Cortex of kidney (tissue), 1 donor: ENCODE measurements at places on chromosomes 4 and X.

GRCh38 chr4:17578482-17578891 lies 1.5 kb downstream of the LAP3 start:
- DNase-seq: no peak

DNA sequence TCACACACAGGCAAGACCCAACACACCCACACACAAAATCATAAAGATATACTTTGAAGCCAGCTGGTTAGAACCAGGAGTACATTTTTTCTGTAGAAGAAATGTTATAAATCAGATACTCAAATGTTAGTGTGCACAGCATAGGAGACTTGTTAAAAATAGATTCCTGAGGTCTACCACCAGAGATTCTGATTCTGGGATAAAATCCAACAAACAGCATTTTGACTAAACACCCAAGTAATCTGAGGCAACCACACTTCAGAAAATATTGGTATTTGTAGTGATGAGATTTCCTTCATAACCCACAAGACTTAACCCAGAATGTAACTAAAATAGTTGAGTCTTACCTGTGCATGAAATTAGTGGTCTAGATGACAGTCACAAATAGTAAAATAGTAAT lies 301.8 kb downstream of the HNRNPD start:
- no peak for DNase-seq

- no peak for DNase-seq
These were observed 284.3 kb upstream of the RASGEF1B start for GRCh38 chr4:81756042-81756441.

DNA sequence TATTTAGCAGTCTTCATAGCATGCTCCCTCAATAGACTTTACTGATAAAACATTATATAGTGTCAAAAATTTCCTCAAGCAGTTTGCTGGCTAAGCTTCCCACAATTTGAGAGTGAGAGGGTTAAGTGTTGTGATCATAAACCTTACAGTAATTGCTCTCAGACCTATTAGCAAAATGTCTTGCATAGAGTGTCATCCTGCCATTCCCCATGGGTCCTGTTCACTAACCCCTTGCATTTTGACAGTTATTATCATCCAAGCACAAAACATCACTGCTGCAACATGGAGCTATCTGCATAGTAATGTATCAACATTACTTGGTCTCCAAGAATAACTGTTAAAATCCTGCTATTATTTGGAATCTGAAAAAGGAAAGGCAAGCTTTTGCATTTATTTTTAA lies 196.1 kb upstream of the GK2 start:
- no peak for DNase-seq

- DNase-seq: no peak
These were observed 89.2 kb upstream of the PRDX4 start for GRCh38 chrX:23578079-23578478.

- peak; percentile 2 for DNase-seq
These were observed 566 bp downstream of the ATP11C start for GRCh38 chrX:139932073-139932900.

DNA sequence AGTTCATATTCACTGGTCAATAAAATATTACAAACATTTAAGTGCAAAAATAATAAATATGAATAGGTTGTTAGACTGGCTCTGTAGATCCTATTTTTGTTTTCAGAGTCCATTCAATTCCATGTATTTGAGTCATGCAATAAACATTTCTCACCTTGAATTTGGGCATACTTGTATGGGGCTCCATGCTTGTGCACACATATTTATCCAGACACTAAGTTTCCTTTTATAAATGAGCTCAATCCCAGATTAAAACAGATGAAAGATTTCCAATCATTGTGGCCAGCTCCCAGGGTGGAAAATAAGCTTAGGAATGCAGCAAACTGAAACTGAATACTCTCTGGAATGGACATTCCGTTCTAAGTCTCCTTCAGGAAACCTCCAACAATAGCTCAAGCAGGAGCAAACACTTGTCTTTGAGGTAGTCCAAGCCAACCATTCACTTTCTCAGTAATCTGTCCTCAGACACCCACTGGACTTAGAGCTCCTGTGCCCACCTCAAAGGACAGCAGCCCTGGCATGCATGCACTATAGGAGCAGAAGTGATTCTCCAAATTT lies 16.4 kb downstream of the DMD start:
- DNase-seq: no peak

DNA sequence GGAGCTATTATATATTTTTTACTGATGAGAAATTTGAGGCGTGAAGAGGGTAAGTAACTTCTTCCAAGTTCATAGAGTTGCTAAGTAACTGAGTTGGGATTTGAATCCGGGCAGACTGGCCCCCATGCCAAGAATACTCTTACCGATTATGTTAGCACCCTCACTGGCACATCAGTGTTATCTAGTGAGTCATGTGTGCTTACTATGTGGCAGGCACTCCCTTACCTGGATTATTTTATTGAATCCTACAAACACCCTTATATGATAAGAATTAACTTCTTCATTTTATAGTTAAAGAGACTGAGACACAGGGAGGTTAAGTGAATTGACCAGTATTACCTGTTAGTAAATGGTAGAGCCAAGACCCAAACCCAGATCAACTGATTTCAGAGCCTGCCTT lies 20.9 kb downstream of the MTHFD2L start:
- DNase-seq: no peak

DNA sequence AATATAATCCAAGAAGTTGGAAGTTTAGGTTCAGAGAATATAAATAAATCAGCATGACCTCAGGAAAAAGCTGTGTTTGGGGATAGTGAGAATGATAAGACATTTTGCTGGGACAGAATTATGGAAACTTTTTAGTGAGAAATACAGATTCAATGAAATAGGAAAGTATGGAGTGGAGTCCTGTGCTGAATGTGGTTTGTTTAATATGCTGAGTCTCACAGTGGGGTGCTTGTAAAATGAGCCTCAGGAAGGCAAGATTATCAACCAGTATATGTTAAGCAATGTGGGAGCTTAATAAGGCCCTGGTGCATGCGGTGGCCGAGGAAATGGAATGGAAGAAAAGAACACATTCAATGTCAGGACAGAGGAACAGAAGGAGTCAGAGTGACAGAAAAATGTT lies 1554.7 kb upstream of the TENM3 start:
- no peak for DNase-seq

DNA sequence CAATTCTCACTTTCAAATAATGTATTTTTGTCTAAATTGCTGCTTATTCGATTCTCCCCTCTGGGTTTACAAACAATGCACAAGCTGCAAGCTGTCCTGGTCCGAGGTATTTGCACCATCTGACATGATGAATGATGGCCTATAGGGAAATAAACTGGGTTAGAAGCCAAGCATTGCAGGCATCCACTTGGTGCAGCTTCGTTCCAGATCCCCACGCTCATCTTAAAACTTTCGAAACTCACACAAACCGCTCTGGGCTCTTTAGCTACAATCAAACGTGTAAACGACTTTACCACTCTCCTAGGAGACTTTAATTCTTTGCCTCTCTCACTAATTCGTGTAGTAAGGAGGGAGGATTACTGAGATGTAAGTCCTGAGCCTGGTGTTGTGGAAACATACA lies 19.0 kb downstream of the PHKA2 start:
- no peak for DNase-seq

DNA sequence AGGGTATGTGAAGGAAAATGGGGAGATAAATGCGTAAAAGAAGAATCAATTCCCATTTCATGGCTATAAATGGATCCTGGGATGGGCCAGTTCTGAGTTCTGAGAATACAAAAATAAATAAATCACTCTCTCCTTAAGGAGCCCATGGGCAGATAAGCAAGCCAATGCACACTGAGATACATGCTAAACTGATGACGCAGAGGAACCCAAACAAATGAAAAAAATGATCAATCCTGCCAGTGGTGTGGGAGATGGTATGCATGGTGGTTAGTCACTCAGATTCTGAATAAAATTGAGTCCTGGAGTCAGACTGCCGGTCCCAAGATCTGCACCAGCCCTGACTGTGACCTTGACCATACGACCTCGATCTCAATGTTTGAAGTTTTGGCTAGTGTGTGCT lies 59.7 kb downstream of the NEIL3 start:
- no peak for DNase-seq

DNA sequence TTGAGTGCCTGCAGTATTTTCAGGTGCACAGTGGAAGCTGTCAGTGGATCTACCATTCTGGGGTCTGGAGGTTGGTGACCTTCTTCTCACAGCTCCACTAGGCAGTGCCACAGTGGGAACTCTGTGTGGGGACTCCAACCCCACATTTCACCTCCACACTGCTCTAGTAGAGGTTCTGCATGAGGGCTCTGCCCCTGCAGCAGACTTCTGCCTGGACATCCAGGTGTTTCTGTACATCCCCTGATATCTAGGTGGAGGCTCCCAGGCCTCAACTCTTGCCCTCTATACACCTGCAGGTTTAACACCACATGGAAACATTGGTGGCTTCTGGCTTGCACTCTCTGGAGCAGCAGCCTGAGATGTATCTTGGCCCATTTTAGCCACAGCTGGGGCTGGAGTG lies 17.0 kb upstream of the NELFA start:
- DNase-seq: no peak

DNA sequence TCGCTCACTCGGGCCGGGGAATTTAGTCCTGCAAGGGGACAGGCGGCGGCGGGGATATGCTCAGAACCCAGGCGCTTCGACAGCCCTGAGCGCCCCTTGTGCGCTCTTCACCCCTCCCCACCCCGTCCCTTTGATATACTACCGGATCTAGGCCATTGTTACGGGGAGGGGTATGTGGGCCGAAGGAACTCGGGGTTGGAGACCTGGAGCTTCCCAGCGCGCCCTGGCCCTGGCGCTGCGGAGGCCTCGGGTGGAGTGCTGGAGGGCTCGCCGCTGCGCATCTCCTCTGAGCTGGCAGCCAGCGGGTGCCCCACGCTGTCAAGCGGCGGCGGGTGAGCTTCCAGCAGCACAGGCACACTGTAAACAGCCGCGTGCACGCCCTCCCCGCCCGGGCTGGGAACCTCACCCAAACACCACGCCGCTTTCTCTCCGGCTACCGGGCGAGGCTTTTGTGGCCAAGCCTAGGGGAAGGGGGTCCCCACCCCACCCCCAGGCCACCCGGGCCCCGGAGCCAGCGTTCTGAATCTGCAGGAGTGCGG lies 54.5 kb upstream of the BCOR start:
- no peak for DNase-seq

DNA sequence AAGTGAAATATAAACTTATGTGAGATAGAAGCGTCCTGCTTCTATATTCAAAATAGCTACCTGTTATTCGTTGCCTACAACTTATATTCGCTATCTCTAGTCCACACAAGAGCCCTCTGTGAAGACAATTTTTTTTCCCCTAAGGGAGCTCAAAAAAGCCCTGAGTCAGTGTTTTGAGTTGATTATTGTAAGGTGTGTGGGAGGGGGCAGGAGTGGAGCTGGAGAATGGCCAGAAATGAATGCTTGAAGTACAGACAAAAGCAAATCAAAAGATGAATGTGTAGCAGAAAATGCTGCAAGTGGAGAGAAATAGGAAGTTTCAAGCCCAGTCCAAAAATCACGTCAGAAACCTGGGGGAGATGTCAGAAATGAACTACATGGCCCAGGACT lies 655.0 kb upstream of the LCORL start:
- no peak for DNase-seq

DNA sequence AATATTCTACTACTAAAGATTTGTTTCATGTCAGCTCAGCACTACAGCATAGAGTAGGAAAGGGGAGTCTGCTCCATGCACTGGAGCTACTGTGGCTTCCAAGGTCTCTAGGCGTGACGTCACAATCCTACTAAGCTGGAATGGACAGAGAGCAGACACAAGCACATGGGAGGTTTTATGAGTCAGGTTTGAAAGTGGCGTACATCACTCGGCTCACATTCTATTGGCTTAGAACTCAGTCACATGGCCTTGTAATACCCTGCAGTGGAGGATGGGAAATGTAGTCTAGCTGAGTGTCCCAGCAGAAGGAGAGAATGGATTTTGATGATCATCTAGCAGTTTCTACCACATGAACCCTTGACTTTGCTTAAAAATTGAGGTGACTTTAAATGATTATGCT lies 624.8 kb upstream of the ATOH1 start:
- DNase-seq: no peak

DNA sequence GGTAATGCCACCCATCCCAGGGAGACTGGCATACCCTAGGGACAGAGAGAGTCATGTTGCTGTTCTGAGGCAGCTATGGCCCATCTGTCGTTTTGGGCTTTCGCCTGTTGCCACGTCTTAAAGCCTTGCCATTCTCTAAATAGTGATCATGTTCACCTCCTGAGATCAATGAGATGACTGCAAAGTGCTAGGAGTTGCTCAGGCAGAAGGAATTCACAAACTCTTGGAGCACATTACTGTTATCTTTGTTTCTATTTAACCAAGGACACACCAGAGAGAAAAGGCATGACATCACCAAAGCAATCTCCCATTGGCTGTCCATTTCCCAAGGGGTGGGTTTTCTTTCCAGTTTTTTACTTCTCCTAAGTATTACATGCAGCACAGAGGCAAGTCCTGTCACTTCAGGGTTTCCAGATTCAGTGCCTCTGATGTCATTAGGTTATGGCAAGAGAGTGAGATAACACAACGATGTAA lies 37.1 kb upstream of the SETD7 start:
- DNase-seq: no peak

DNA sequence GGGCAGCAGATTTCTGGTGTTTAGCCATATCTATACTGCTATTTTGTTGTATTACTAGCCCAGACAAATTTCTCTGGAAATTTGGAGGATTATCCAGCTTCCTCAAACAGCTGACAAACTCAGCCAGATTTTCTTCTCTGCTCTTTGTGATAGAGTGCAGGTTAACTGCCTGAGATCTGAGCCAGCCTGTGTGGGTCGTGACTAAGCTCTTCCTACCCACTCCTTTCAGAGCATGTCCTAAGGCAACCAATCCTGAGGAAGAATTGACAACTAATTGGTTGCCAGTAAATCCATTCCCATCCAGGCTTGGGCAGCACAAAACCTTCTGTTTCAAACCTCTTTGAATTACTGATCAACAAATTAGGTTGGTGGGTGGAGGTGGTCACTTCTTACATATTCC lies 2.5 kb upstream of the GABRA2 start:
- DNase-seq: no peak
